ENCODE measurements at places on chromosomes 7 and 10. TPM values are rescaled to one million over a fixed set of nuclear protein-coding genes. Genes with fewer than 3 reads are reported as not detected.

DNA sequence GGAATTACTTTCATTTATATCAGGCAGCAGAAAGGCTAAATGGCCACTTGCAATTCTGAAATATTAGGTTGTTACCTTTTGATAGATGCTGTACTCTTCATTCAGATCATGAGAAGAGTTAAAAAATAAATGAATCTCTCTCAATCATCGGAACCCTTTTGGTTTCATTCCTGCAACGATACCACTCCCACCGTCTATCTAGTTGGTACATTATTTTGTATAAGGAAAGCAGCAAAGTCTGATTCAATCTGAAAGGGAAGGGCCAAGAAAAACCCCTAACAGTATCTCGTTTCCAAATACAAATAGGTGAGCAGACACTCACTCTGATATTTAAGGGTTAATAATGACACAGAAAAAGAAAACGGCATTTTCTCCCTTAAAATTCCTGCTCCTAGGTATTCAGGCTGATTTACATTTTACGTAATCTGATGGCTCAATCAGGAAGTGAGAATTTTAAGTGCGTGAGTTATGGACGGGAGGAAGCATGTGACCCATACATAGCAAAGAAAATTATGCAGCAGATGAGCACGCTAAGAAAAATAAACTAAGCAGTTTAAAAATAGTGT lies 209.4 kb upstream of the KLF14 start:
- H3K27me3 ChIP-seq: no peaks in the 10 kb centered on the region
- H3K27ac ChIP-seq: peak overlapping the region; percentile 43
- H3K4me1 ChIP-seq: peaks cover 47% of the 10 kb centered on the region
- H3K36me3 ChIP-seq: peaks cover 2% of the 10 kb centered on the region
- H3K4me3 ChIP-seq: peak overlapping the region; percentile 46

- no peaks in the 10 kb centered on the region for H3K36me3 ChIP-seq
- no peak overlapping the region for H3K27ac ChIP-seq
- no peak overlapping the region for H3K4me3 ChIP-seq
- DNase-seq: no peak
- H3K27me3 ChIP-seq: no peaks in the 10 kb centered on the region
Observed at GRCh38 chr7:66069732-66070131, 5.9 kb upstream of the ASL start.

DNA sequence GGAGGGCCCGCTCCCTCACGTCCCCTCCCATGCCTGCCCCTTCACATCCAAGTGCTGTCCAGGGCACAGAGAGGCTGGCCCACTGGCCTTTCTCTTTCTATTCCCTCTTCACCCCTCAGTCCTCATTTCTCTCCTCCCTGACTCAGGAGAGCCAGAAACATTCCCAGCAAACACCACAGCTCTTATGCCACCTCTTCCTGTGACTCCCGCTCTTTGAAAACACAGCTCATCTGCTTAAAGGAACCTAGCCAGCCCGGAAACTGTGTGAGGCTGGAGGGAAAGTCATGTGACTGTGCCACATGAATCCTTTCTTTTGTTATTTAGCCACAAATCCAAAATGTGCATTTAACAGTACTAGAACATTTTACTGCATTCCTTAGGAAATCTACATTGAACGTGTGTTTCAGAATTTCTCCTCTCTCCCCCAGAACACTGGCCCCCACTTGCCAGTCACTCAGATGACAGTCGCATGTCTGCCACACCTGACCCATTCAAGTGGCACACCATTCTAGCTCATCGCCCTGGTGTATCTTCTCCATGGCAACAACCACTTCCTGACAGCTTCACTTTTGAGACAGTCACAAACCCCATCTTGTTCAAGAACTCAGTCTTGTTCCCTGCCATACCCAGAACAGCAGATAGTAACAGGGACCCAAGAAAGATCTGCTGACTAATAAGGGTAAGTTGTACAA lies 42.8 kb downstream of the GRB10 start:
- peaks cover 2% of the 10 kb centered on the region for H3K36me3 ChIP-seq
- peak overlapping the region; percentile 62 for H3K27ac ChIP-seq
- H3K4me1 ChIP-seq: peaks cover 22% of the 10 kb centered on the region
- no peak for DNase-seq
- H3K4me3 ChIP-seq: no peak overlapping the region

- peaks cover 43% of the 10 kb centered on the region for H3K4me1 ChIP-seq
- H3K27me3 ChIP-seq: peaks cover 5% of the 10 kb centered on the region
- H3K36me3 ChIP-seq: no peaks in the 10 kb centered on the region
- no peak overlapping the region for H3K4me3 ChIP-seq
Observed at GRCh38 chr7:28570970-28571288, 158.6 kb downstream of the CREB5 start.

VSTM2A gene
- total RNA-seq: not detected

Measured in chondrocyte (in vitro differentiated cells).